ENCODE measurements at places on chromosomes 16 and 17.

DNA sequence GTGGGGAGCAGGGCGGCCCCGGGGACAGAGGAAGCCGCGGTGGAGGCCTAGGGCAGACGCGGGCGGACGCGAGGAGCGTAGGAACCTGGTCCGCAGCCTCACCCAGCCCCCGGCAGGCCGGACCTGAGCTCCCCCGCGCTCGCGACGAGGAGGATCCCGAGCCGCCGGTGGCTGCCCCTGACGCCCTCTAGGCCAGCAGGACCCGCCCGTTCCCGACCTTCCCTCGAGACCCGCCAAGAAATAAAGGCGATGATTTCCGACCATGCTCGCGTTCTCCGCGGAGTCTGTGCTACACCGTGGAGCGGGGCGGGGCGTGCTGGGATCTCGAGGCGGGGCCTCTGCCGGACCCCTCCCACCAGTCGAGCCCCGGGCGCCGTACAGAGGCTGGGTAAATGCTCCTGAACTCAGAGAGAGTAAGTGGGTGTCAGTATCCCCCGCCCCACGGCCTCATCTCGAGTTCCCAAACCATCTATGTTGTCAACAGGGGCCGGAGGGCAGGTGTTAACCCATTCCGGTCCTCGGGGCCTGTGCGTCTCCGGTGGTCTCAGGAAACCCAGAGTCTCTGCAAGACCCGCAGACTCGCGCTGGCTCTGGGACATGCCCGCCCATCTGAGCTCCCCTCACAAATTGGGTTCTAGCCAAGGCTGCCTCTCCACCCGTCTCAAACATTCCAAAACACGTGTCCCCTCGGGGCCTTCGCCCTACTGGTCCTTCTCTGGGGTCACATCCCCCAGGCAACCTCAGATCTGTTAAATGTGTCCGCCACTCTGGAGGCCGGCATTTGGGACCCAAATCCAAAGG lies 13.7 kb downstream of the SYCE1L start:
- peak; percentile 79 for DNase-seq

- DNase-seq, result no peak
Observed at GRCh38 chr16:80627108-80627507, 86.3 kb downstream of the DYNLRB2 start.

GRCh38 chr17:28206292-28206691 lies 112.7 kb upstream of the TMEM97 start:
- DNase-seq, result no peak

DNA sequence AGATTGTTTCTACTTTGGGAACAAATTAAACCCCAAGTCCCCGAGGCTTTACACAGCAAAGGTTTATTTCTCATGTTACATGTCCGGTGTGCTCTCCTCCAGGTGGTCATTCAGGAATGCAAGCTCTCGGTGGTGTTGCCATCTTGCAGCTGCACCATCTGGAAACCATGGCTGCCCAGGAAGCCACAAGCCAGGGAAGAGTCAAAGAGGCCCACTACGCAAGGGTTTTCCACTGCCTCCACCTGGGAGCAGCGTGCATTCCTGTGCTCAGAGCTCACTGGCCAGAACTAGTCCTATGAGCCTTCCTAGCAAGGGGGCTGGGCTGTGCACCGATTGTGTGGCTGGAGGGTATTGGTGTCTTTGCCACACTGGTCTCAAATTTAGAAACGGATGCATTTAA lies 128.8 kb upstream of the FOXF1 start:
- no peak for DNase-seq

- DNase-seq, result no peak
Observed at GRCh38 chr17:74515941-74516340, 15.3 kb downstream of the CD300LB start.

DNA sequence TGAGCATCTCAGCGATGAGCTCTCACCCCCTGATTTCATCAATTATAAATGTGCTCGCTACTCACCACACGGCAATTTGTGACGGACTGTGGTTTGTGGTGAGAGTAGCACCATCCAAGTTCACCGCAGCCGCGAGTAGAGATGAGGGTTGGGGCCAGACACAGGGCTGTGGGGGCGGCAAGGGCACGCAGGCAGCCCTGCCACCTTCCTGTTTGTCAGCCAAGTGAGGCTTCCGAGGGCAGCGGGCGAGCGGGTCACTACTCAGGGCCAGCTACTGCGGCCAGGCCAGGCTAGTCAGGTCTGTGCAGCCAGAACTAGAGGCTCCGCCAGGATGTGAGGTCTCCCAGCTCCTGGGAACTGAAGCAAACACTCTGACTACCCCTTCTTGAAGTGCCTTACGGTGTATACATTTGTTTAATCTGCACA lies 39.6 kb upstream of the MEOX1 start:
- peak; percentile 13 for DNase-seq

DNA sequence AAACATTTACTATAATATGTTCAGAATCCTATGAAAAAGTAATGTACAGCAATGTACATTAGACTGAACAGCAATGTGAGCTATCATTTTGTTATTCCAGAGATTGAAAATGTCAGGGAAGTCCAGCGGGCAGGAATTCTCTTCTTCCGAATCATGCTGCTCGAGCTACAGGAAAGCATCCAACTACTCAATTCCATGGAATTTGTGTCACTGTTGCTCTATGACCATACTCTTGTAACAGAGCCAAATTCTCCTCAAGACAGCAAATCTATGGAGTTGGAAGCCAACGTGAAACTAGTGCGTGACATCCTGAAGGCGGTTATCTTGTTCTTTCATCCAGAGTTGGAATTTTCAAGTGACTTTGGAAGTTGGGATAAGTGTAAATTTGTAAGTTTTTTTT lies 24.8 kb upstream of the NSRP1 start:
- DNase-seq, result no peak

GRCh38 chr17:54891176-54891821 lies 9.4 kb upstream of the TOM1L1 start:
- DNase-seq, result no peak

DNA sequence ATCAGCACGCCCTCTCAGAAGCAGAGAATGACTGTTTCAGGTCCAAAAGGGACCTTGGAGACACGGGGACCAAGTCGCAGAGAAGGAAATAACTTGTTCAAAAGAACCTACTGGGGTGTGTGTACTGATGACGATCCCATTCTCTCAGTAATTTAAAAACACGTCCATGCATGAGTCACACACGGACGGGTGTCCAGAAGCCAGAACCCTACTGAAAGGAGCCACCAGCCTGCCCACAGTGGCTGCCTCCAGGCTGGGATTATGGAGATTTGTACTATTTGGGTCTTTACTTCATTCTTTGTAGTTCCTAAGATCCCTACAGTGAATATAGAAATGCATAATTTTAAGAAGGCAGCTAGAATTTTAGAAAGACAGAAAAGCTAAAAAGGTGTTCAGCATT lies 27.8 kb downstream of the TMEM204 start:
- DNase-seq, result no peak

DNA sequence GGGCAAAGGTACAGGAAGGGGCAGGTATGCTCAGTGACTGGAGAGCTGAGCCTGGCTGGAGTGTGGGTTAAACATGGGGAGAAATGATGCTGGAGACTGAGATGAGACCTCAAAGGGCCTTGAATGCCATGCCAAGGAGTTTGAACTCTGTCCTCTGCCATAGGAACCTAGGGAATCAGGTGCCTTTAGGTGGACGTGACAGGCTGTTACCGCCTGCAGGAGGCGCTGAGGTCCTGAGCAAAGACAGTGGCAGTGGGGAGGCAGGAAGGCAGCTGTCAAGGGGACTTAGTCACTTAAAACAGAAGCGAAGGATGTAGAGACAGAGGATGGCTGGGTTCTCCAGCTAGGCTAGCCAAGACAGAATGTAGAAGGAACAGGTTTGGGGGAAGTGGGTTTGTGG lies 9.1 kb downstream of the PSMB3 start:
- peak; percentile 35 for DNase-seq

DNA sequence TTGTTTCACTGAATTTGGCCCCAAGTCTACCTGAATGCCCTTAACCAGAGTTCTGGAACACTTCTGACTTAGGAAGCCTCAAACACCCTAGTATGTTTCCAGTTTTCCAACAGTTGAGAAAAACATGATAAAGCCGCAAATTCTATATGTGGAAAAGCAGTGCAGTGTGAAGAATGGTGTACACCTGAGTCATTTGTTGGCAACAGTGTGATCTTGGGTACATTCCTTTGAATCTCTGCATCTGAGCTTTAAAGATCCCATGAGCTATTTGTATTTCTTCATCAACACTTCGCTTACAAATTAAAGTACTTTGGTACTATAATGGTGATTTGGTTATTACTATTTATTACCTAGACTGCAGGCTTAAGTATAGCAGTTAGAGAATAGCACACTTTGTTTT lies 93.6 kb upstream of the TBX2 start:
- no peak for DNase-seq

DNA sequence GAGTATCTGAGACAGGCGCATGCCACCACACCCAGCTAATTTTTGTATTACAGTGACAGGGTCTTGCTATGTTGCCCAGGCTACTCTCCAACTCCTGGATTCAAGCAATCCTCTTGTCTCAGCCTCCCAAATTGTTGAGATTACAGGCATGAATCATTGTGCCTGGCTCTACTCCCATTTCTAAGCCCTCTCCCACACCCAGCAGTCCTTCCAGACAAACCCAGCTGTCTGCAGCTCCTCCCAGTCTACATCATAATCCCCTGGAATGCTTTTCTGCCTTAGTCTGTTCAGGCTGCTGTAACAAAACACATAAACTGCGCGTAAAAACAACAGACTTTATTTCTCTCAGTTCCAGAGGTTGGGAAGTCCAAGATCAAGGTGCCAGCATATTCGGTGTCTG lies 144.5 kb downstream of the GRIN2A start:
- no peak for DNase-seq

- DNase-seq, result no peak
Observed at GRCh38 chr17:13981881-13982280, 87.4 kb upstream of the COX10 start.

DNA sequence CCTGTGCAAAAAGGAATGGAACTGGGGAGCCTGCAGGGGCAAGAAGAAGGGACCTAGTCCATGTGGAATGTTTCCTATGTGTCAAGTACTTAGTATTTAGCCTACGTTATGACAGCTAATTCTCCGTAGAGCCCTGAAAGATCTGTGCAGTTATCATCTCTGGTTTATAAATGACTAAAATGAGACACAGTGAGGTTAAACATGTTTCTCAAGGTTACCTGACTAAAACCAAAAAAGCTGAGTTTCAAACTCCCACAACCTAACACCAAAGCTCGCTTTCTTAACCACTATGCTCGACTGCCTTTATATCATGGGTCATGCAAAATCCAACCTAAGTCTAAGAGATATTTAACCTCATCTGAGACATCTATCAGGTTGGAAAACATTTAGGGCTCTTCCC lies 53.3 kb upstream of the CCL2 start:
- no peak for DNase-seq

GRCh38 chr17:9175700-9176467 lies 154.6 kb downstream of the NTN1 start:
- DNase-seq, result no peak

DNA sequence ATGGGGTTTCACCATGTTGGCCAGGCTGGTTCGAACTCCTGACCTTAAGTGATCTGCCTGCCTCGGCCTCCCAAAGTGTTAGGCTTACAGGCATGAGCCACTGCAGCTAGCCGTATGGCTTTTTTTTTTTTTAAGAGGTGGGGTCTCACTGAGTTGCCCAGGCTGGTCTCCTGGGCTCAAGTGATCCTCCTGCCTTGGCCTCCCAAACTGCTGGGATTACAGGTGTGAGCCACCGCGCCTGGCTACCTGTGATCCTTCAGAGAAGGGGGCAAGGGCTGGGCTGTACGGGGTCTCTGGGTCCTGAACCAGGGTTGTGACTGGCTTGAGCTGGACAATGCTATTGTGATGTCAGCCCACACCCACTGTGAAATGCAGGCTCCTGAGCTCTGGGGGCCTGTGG lies at the start of gene RNF151:
RNF151 (plus strand) TSS at position 397 of the 400 bp plus-strand sequence. CDS start 26 bp downstream, outside the sequence.
- no peak for DNase-seq

GRCh38 chr17:29590411-29591145 lies 1.1 kb upstream of the GIT1 start:
- DNase-seq, result peak; percentile 29
